ENCODE measurements at places on chromosomes 2 and 18.

DNA sequence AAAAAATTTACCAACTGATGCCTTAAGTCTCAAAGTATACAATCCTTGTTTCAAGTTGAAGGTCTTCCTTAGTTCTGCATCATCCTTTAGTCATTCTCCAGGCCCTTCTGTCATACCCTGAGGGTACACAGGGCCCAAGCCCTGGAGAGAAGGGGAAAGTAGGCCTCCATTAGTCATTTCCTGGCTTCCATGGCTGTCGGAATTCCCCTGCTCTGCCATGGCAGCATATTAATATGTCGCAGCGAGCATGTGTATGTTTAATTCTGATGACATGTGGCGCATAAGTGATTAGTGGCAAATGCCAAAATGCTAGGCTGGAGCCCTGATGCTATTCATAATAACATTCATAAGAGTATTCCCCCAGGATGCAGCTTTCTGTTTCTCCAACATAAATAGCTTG lies 22.1 kb downstream of the GPR39 start:
- no peak for DNase-seq

DNA sequence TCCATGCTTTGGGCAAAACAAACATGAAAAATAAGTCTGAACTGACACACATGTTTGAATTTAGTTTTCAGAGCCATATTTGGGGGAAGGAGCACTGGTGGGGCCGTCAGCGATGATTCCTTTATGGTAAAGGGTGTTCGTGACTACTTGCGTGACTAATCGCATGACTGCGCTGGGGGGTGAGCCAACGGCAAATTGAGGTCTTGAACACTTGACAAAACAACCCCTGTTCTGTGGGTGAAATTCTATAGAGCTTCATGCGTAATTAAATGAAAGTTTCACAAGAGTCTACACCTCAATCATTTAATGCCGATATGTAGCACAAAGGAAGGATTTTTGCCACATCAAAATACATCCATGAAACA lies 127.5 kb upstream of the CYP1B1 start:
- DNase-seq: no peak

GRCh38 chr2:25268139-25268538 lies 73.6 kb downstream of the DNMT3A start:
- no peak for DNase-seq

DNA sequence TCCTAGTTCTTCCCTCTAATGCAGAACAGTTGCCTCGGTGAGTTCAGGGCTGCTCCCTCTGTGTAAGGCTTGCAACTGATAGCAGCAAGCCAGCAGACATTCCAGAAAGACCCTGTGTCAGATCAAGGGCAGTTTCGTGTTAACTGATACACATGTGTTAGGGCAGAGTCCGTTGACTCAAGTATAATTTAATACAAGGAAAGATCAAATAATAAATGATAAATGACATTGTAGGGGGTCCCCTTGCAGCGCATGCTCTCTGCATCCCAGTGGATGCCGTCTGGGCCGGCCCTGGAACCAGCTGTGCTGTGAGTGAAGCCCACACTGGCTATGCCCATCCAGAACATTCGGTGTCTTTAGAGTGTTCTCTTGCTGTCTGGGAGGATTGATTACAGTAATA lies 180.3 kb downstream of the AGAP1 start:
- no peak for DNase-seq

DNA sequence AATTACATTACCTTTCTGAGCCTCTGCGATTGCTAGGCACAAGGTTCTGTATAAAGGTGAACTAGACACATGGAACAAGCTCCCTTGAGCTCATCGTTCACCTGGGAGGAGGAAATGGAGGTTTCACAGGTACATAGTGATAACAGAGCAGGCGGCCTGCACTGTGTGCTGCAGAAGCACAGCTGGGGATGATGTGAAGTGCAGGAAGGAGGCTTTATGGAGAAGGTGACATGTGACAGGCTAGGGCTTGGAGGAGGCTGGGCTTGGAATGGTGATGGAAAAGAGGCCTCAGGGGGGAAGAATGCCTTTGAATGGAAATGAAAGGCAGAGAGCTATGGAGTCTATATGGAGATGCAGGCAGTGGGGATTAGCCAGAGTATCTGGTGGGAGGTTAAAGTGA lies 22.9 kb downstream of the MARCHF4 start:
- DNase-seq: no peak

DNA sequence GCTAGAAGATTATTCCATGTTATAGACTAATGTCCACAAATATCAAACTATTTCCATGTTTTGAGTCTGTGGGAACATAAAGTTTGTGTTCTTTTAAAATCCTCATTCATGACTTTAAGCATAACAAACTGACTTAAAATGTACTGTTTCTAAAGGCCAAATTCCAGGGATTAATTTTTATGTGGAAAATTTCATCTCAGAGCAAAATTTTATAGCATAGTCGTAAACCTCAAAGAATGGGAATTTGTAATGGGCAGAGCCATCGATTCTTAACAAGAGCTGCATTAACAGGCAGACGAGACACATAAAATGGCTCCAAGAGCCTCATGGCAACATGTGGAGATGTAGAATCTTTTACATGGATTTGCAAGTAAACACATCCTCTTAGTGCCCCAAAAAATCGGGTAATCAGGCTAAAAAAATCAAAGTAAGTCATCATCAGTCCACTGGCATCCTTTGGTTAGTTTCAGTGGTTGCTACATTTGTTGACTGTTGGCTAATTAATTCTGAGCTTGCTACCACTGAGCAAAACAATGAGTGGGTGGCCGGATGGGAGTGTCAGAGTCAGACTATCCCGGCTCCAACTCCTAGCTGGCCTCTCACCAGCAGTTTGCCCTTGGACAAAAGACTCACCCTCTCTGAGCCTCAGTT lies 119.6 kb downstream of the FAM210A start:
- no peak for DNase-seq

DNA sequence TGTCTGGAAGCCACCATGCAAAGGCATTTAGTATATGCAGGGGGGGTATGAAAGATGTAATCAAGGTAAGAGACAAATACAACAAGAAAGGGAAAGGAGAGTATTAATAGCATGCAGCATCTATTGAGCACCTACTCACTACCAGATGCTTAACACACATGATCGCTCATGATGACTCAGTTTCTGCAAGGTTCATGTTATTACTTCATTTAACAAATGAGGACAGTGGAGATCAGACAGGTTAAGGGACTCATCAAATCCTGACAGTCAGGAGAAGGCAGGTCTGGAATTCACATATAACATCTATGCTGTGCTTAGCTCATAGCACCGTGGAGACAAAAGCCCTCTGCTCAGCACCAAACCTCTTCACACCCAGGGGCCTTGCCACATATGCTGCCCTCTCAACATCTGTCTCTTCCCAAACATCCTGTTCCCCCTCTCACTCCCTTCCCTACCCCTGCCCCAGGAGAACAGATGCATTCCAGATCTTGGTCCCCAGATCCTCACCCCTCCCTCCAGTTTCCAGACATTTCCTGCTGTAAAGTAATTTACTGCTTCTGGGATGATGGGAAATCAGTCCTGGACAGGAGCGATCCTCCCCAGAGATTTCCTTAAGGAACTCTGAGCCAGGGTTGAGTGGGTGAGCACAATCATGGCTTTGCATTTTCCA lies 155.3 kb downstream of the ANTXR1 start:
- no peak for DNase-seq

GRCh38 chr18:51110073-51110797 lies 80.2 kb downstream of the SMAD4 start:
- DNase-seq: peak; percentile 68

- no peak for DNase-seq
Measured at GRCh38 chr2:37523814-37524362, 147.6 kb downstream of the CDC42EP3 start.

GRCh38 chr2:134398300-134398699 lies 144.4 kb downstream of the MGAT5 start:
- no peak for DNase-seq

GRCh38 chr2:182977463-182977862 lies 60.8 kb downstream of the NCKAP1 start:
- no peak for DNase-seq

DNA sequence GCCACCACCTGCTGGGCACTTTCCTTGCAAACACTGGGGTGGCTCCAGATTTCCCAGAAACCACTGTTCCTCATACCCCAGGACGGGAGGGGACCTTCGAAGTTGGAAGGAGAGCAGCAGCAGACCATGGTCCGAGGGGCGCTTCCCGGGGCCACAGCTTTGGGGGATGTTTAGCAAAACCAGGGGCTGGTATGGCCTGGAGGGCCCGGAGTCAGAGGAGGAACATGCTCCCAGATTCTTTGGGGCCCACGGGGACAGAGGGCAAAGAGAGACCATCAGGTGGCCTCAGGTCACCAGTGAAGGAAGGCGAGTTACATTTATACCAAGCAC lies 25.3 kb downstream of the HS6ST1 start:
- DNase-seq: no peak

- DNase-seq: no peak
Measured at GRCh38 chr2:219001577-219002394, 8.6 kb upstream of the CRYBA2 start.

DNA sequence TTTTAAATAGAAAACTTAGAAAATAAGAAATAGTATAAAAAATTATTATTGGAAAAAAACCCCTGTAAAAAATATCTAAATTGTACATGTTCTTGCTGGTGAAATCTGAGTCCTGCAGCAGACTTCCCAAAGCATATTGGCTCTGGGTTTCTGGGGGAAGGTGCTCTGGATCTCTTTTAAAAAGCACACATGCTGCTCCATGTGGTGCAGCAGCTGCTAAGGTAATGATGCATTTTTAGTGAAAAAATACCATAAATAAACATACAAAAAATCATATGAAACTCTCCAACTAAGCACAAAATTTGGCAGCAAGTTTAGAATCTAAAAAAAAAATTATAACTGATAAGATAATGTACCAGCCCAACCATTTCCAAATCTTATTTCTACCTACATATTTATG lies 216.5 kb downstream of the GPD2 start:
- DNase-seq: no peak

GRCh38 chr2:101412092-101412694 lies 24.9 kb upstream of the CREG2 start:
- DNase-seq: no peak

- no peak for DNase-seq
Measured at GRCh38 chr2:28434600-28434989, 41.9 kb downstream of the FOSL2 start.

- DNase-seq: no peak
Measured at GRCh38 chr2:27441226-27441926, 805 bp upstream of the KRTCAP3 start.

- DNase-seq: no peak
Measured at GRCh38 chr2:100237770-100238169, 84.5 kb downstream of the LONRF2 start.

DNA sequence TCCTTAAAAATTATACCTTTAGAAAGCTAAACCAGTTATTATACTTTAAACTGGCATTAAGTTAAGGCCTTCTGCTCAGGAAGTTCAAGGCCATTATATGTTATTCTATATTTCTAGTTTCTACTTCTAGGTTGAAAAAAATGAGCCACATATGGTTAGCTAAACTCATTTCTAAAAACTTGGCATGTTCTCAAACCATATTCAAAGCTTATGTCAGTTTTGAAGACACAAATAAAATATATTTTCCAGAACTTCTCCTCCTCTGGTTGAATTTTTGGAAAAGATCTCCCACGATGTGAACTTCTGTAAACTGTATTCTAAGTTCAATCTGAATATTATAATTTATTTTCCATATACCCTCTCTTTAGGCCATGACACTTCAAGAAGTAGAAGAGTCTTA lies 103.5 kb downstream of the NYAP2 start:
- no peak for DNase-seq

- no peak for DNase-seq
Measured at GRCh38 chr2:210072922-210073509, 70.6 kb downstream of the RPE start.

DNA sequence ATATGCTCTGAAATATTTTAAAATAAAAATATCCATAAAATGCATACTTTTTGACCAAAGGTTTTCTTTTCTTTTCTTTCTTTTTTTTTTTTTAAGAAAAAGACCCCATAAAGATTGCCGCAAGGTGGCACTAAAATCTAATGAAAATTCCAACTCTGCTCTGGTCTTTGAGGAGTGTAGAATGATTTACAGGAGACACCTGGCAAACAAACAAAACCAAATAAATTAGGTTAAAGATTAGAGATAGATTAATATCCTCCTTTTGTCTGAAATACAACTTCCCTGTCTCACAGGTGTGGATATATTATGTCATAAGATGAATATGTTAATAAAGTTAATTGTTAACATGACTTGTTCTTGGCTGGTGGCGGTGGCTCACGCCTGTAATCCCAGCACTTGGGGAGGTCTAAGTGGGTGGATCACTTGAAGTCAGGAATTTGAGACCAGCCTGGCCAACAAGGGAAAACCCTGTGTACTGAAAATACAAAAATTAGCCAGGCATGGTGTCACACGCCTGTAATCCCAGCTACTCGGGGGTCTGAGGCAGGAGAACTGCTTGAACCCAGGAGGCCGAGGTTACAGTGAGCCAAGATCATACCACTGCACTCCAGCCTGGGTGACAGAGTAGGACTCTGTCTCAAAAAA lies 3.5 kb upstream of the RHOB start:
- DNase-seq: no peak

- no peak for DNase-seq
Measured at GRCh38 chr18:39162013-39162827, 1596.6 kb upstream of the CELF4 start.

DNA sequence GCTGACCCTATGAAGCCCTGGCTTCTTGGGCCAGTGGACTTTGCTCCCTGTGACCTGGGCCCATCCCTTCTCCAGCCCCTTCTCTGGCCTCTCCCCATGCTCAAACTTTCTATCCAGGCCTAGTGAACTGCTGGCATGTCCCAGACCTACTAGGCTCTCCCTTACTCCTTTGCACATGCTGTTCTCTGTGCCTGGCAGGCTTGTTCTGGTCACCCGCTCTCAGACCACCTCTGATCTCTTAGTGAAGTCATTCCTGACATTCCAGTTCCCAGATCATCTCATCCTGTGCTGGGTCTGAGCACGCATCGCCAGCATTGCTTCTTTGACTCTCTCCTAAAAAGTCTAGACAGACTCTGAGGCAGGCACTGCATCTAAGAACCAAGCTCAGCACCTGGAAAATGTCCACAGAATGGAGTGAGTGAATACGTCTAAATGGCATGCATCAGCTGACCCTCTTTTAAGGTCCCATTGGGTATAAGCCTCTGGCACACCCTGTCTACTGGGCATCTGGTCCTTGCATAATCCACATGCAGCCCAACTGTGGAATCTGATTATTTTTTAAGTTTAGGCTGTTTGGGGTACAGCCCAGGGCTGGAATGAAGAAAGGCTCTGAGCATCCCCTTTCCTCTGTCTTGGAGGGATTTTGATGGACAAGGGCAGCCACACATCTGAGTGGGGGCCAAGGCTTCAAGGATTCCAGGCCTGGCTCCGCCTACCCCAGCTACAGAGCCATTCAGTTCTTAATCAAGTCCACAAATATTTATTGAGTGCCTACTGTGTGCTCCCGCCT lies 130.6 kb upstream of the HAAO start:
- no peak for DNase-seq

- DNase-seq: no peak
Measured at GRCh38 chr2:119387381-119388129, 20.8 kb downstream of the DBI start.

- no peak for DNase-seq
Measured at GRCh38 chr2:40103590-40103989, 324.5 kb upstream of the THUMPD2 start.

All from stimulated activated CD4-positive, alpha-beta T cell treated with anti-CD3 and anti-CD28 coated beads, Interleukin-15, amount 100 ng/mL, for 1 hour (primary cell).